Stimulated activated CD8-positive, alpha-beta memory T cell treated with anti-CD3 and anti-CD28 coated beads, Interleukin-4, amount 100 ng/mL, for 1 hour (primary cell): ENCODE measurements at places on chromosomes 1 and 21.

GRCh38 chr1:29801561-29801973, 565.2 kb downstream of the PTPRU start:
- DNase-seq, result no peak

- DNase-seq, result no peak
Observed at GRCh38 chr1:106910798-106911197, 145.7 kb upstream of the PRMT6 start.

DNA sequence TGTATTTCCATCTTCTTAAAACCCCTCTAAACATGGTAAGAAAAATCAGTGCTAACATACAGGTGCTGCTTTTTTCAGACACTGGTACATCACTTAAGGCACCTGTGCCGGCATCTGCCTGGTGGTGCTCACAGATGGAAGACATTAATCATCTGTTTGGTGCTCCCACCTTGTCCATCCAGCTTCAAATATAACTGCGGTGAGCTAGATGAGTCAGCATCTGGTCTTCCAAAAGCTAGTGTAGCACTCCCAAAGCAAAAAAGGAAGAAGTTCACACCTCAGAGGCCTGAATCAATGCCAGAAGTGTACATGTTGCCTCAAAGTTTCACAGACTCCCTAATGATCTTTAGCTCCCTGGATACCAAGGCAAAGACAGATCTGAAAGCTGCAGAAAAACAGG, 44.4 kb downstream of the TM2D1 start:
- DNase-seq, result no peak

GRCh38 chr1:205709640-205710039, 29.3 kb upstream of the SLC45A3 start:
- no peak for DNase-seq

DNA sequence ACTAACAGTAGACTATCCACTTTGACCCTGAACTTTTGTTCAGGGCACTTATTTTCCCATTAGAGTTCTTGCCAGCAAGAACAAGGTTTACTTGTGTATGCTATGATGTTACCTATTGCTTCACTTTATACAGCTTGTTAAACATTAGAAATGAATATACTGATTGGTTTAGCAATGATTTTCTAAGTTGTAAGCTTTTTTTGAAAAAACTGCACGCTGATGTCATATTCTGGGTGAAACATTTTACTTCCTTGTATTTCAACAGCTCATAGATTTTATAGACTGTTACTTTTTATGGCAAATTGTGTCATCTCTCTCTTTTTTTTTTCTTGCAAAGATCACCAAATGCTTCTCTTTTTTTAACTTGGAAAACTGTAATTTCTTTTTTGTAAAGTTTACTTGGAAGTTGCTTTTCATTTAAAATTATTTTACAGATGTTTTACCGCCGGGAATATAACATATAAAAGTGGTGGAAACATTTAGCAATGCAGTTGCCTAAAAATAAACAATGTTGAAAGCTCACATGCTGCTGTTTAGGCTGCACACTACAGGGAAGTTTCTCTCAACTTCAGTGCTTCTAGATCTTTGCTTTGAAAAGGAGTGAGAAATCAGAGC, 215.3 kb upstream of the NFIA start:
- no peak for DNase-seq

DNA sequence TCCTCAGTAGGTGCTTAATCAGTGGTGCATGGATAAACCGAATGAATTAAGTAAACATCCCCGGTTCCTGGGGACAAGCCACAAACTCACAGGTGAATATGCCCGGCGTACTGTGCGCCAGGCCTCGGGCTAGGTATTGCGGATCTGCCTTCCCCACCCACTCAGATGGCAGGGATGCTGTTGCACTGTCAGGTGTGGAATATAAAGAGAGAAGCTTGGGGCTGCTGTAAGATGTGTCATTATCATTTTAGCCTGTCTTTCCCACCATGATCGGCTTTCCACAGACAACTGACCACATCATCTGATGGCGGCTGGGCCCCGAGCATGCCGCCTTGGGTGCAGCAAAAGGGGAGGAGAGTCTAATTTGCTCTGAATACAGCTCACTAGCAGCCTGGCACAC, 45.4 kb upstream of the LRP8 start:
- DNase-seq, result no peak
